ENCODE measurements at places on chromosomes 16 and 17.

GRCh38 chr17:50264263-50265113 lies 9.8 kb upstream of the TMEM92 start:
- no peak for DNase-seq

- DNase-seq = no peak
These were observed 631 bp downstream of the UTP6 start for GRCh38 chr17:31900877-31901276.

- DNase-seq = no peak
These were observed 4.6 kb upstream of the GSE1 start for GRCh38 chr16:85608515-85608885.

- DNase-seq = no peak
These were observed 27.8 kb upstream of the MEAK7 start for GRCh38 chr16:84532291-84532724.

- DNase-seq = no peak
These were observed 136.6 kb downstream of the CCDC182 start for GRCh38 chr17:57608369-57609124.

GRCh38 chr16:24318680-24319079 lies 62.5 kb downstream of the CACNG3 start:
- DNase-seq = no peak

- no peak for DNase-seq
These were observed 32.1 kb downstream of the TANC2 start for GRCh38 chr17:62998166-62998565.

GRCh38 chr17:67725373-67725791 lies 7.6 kb downstream of the NOL11 start:
- DNase-seq = no peak

Measured in hypothalamus (tissue), 51 donors.